ENCODE measurements at places on chromosomes 6 and 20. TPM values are rescaled to one million over a fixed set of nuclear protein-coding genes. Genes with fewer than 3 reads are reported as not detected.

Gene PHIP
- 32.3 TPM for total RNA-seq

Gene MEP1A
- not detected for total RNA-seq

Gene GPX5
- total RNA-seq: not detected

Gene PROCR
- 1.7 TPM for total RNA-seq

Gene ZC2HC1B
- not detected for total RNA-seq

Gene MEI4
- total RNA-seq: not detected

Gene PLEKHG1
- 3.3 TPM for total RNA-seq

Gene CCR6
- total RNA-seq: 10.3 TPM

Gene PTGIS
- not detected for total RNA-seq

Gene SPTLC3
- 0.30 TPM for total RNA-seq

Gene MCUR1
- 2.1 TPM for total RNA-seq

Gene BIRC7
- total RNA-seq: 2.0 TPM

Gene NT5E
- total RNA-seq: 13.0 TPM

Gene ZSCAN31
- 1.4 TPM for total RNA-seq

Gene RAB44
- not detected for total RNA-seq

Gene MUCL3
- not detected for total RNA-seq

Gene SFTA2
- total RNA-seq: not detected

Gene NNAT
- not detected for total RNA-seq

Gene HLA-DOB
- total RNA-seq: 12.8 TPM

Gene UST
- total RNA-seq: 1.0 TPM

Gene CD93
- total RNA-seq: 0.14 TPM

Gene RIPOR2
- total RNA-seq: 92.5 TPM

Gene TOP1
- 58.5 TPM for total RNA-seq

Gene CNKSR3
- total RNA-seq: not detected

Gene DSP
- 0.05 TPM for total RNA-seq

Gene LHFPL5
- total RNA-seq: not detected

Gene XKR7
- total RNA-seq: not detected

Gene TUBB2B
- 1.7 TPM for total RNA-seq

Gene OR2J3
- total RNA-seq: not detected

Gene SLC4A11
- total RNA-seq: 0.65 TPM

Gene CD24
- total RNA-seq: 0.90 TPM

Gene FAM209B
- 2.3 TPM for total RNA-seq

Gene CARMIL1
- total RNA-seq: 5.0 TPM

Gene SLC32A1
- total RNA-seq: not detected

Gene ARMC12
- total RNA-seq: 1.1 TPM

Gene CST7
- 53.3 TPM for total RNA-seq
